LHCN-M2 (cell line): ENCODE measurements at places on chromosomes 5 and 9. TPM values are rescaled to one million over a fixed set of nuclear protein-coding genes. Genes with fewer than 3 reads are reported as not detected.

Gene ARHGEF28
- total RNA-seq = 85.6 and 90.0 TPM in 2 replicates

Gene TMEM215
- not detected in 2 replicates for total RNA-seq

Gene MEIKIN
- total RNA-seq = not detected in 2 replicates

Gene DEPDC1B
- 19.7 and 20.9 TPM in 2 replicates for total RNA-seq

Gene CLK4
- total RNA-seq = 9.4 and 13.3 TPM in 2 replicates

Gene HTR1A
- total RNA-seq = not detected in 2 replicates

Gene CEP120
- 19.8 and 24.6 TPM in 2 replicates for total RNA-seq

Gene ZFP37
- 3.3 and 4.9 TPM in 2 replicates for total RNA-seq

Gene PPP3R2
- not detected in 2 replicates for total RNA-seq

Gene GRIN3A
- not detected in 2 replicates for total RNA-seq
